ENCODE measurements at places on chromosomes 4 and X.

- DNase-seq = no peak
These were observed 318.0 kb downstream of the FBXW7 start for GRCh38 chr4:152217896-152218295.

GRCh38 chrX:71178908-71179307 lies 34.3 kb downstream of the NLGN3 start:
- peak; percentile 62 for DNase-seq

- DNase-seq = peak; percentile 90
These were observed 7.7 kb downstream of the HAND2 start for GRCh38 chr4:173522160-173522950.

- no peak for DNase-seq
These were observed 4.9 kb upstream of the PCGF3 start for GRCh38 chr4:700587-701264.

All from SK-N-DZ (cell line).